ENCODE measurements at places on chromosomes 4 and X.

- DNase-seq, result no peak
Measured at GRCh38 chr4:92433272-92433758, 129.5 kb downstream of the GRID2 start.

DNA sequence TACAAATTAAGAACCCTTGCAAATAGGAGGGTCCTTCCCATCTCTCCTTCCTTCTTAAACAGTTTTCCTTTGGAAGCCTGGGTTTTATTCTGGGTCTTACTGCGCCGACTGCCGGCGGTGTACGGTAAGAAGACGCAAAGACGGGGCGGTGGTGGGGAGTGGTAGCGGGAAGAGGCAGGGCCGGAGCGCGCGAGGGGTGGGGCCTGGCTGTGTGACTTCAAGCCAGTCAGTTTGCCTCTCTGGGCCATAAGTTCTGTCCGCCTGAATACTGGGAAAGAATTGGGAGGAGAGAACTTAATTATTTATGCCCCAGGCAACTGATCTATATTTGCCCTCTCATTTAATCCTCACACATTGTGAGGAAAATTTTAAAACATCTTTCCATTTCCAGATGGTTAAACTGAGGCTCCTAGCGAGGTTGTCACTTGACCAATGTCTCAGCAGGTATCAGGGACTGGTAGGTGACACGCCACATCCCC is 726 bp upstream of the KANTR start:
- DNase-seq, result peak; percentile 51

GRCh38 chrX:153347530-153347929 is 13.6 kb downstream of the ZNF275 start:
- DNase-seq, result no peak

GRCh38 chr4:19693936-19694570 is 557.7 kb upstream of the SLIT2 start:
- no peak for DNase-seq

DNA sequence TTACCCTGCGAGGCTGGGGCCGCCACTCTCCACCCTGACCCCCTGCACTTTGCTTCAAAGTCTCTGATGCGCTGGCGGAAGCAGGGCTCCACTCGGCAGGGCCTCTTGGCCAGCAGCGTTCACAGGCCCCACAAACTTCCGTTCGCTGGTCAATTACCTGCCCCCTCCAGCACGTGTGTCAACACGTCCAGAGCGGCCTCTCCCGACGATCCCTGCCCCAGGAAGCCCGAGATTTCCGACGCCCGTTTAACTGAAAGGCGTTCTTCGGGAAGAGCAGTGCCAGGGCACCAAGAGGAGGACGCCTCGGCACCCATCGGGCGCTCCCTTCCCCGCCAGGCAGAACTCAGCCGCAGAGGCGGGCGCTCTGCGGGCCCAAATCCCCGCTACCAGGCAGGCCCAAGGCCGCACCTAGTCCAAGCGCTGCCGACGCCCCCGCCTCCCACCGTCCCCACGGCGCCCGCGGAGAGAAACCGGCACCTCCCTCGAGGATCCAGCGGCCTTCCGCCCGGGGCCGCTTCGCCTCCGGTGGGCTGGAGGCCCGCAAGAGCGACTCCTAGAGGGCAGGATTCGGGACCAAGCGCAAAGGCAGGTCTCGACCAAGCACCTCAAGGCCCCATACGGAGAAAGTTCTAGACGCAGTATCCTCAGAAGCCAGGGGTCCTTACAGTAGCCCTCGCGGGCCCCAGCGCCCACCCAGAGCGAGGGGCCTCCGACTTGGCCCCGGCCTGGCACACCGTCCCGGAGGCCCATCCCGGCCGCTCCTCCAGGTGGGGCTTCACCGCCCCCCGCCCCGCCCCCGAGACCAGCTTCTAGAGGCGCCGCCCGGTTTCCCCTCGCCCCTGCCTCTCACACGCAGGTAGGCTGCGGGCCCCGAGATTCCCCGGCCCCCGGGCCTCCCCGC is 586 bp downstream of the BCAP31 start:
- DNase-seq, result peak; percentile 61

DNA sequence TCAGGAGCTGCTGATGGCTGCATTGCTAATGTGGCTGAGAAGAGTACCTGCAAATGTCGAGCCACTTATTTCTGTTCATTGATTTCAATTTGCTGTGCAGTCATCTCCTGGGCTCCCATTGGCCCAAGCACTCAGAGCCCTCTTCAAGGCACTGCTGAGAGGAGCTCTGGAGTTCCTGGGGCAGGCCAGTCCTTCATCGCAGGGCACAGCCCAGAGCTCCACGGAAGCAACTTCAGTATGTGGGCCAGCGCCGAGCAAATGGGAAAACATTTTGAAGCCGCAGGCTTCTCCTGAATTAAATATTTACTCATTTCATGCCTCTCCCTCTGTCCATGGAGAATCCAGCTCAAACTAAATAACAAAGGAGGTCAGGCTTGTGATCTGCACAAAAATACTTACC is 383.3 kb downstream of the BCOR start:
- no peak for DNase-seq

- no peak for DNase-seq
Measured at GRCh38 chrX:64894454-64895038, 81.7 kb downstream of the ZC4H2 start.

- DNase-seq, result no peak
Measured at GRCh38 chrX:21004835-21005234, 369.4 kb upstream of the CNKSR2 start.

DNA sequence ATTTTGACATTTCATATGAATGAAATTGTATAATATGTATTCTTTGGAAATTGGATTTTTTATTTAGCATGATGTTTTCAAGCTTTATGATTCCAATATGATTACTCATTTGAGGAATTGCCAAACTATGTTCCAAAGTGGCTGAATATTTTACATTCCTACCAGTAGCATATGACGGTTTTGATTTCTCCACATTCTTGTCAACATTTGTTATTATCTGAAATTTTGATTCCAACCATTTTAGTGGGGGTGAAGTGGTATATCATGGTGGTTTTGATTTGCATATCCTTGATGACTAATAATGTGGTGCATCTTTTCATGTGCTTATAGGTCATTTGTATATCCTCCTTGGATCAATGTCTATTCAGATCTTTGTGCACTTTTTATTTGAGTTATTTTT is 2.6 kb upstream of the BEX1 start:
- DNase-seq, result no peak

DNA sequence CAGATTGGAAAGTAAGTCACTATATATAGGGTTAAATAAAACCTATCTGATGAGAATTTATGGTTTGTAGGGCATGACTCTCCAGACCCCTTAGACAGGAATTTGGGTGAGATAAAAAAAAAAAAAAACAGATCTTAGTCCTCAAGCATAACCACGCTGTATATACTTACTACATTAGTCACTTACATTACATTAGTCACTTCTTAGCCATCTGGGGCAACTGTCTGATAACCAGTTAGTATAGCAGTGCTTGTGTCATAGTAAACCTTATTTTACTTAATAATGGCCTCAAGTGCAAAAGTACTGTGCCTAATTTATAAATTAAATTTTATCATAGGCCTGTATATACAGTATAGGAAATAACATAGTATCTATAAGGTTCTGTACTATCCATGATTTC is 60.2 kb upstream of the RPS6KA6 start:
- DNase-seq, result no peak

- no peak for DNase-seq
Measured at GRCh38 chr4:182289809-182290208, 46.6 kb downstream of the TENM3 start.

GRCh38 chr4:151105454-151106032 is 6.1 kb downstream of the RPS3A start:
- no peak for DNase-seq

GRCh38 chr4:183986971-183987946 is 82.2 kb downstream of the STOX2 start:
- no peak for DNase-seq

DNA sequence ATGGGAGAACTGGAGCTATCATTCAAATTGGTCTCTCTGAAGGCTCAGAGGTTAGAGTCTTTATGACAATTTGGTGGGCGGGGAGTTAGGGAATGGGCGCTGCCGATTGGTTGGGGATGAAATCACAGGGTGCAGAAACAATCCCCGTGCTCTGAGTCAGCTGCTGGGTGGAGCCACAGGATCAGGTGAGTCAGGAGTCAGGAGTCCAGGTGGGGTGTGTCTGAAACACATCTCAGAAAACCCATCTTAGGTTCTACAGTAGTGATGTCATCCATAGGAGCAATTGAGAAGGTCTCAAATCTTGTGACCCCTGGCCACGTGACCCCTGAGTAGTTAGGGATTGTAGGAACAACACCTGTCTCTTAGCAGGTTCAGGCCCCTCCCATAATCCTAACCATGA is 41.6 kb upstream of the TLR3 start:
- no peak for DNase-seq

DNA sequence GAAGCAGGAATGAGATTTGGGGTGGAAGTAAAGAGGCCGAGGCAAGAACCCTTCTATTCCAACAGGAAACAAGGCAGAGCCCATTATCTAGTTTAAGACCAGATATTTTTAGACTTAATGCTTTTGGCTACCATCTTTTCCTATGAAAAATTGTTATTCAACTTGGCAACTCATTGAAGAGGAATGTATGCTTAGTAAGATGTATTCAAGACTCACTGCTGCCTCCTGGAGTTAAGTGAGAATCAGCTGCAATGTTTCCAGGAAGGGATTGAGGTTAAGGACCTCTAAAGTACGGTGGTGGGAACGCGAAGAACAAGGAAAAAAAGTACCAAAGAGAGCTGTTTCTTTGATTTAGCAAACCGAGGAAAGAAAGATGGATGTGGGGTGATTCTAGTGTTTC is 89.1 kb downstream of the RAPGEF2 start:
- DNase-seq, result peak; percentile 80

- no peak for DNase-seq
Measured at GRCh38 chr4:106795326-106795725, 240.8 kb downstream of the DKK2 start.

DNA sequence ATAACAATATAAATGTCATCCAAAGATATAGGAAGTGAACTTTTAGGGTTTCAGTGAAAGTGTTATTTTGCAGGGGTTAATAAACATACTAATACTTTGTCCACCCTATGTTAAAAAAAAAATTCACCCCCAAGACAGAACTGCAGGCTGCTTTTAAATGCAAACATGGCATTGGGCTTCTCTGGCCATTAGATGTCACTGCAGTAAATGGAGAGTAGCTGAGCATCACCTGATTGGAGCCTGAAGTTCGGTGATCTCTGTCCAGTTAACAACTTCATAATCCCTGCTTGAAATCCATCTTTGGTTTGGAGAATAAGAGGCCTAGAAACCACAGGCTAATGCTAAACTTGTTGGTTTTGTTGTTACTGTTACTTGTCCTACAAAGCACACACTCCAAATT is 18.7 kb downstream of the SLC25A43 start:
- DNase-seq, result no peak

- no peak for DNase-seq
Measured at GRCh38 chrX:39519030-39519488, 578.7 kb downstream of the BCOR start.

DNA sequence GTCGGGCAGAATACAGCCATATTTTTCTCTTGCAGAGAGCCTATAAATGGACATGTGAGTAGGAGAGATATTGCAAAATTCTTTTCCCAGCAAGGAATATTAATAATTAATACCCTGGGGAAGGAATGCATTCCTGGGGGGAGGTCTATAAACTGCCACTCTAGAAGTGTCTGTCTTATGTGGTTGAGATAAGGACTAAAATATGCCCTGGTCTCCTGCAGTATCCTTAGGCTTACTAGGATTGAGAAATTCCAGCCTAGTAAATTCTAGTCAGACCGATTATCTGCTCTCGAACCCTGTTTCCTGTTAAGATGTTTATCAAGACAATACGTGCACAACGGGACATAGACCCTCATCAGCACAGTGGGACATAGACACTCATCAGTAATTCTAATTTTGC is 872.6 kb downstream of the FSTL5 start:
- no peak for DNase-seq

DNA sequence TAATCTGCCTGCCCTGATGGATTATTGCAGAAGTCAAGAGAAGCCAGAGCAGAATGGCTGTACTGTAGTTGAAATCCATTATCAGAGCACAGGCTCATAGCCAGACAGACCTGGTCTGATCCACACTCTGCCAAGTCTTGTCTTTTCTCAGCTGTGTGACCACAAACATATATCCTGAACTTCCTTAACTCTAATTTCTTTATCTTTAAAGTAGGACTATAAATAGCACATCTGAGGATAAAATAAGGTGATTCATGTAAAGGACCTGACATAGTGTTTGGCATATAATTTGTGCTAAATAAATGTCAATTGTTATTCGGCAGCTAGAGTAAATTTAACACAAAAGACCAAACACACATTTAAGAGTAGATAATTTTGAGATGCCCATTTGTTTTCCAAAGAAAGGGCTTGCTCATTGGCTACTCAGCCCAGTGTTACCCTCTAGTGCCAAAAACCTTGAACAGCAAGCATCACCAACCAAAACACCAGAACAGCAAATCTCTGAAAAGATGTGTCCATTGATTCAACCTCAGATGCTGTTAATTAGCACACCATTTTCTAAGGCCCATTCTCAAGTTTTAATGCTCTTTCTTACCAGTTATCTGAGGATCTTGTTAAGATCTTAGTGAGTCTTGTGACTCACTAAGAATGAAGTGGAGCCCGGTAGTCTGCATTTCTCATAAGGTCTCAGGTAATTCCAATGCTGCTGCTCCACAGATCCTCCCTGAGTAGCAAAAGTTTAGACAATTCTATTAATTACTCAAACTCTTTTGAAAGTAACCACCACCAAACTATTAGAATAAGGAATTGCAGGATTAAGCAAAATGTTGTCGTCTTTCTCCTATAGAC is 108.8 kb downstream of the HHIP start:
- no peak for DNase-seq

- no peak for DNase-seq
Measured at GRCh38 chr4:142846729-142847596, 862 bp upstream of the INPP4B start.

- no peak for DNase-seq
Measured at GRCh38 chr4:8765084-8765483, 106.6 kb downstream of the HMX1 start.

- peak; percentile 29 for DNase-seq
Measured at GRCh38 chr4:68175562-68176155, 46.0 kb upstream of the TMPRSS11F start.

DNA sequence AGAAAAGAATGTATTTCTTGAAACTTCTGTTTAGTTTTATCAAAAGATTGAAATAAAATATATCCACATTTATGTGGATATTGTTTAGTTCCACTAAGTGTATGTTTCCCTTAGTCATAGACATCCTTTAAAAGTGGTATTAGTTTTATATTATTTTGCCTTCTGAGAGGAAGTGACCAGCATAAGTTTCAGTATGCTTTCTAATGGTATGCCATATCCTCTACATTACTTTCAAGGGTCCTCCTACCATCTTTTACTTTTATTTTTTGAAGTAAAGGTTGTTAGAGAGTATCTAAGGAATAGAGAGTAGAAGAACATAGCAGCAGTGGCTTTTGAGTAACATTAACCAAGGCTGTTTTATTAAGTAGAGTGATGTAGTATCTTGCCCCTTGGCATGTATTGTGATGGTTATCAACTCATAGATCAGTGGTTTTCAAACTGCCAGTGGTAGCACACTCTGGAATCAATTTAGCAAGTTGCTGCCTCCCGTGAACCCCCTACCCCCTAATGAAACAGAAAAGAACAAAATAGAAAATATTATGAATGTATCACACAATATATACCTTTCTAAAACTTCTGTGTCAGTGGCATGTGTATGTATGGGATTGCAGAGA is 44.8 kb downstream of the RBPJ start:
- no peak for DNase-seq

GRCh38 chr4:94032754-94033153 is 174.9 kb upstream of the SMARCAD1 start:
- no peak for DNase-seq

GRCh38 chr4:184413261-184414046 is 60.9 kb downstream of the IRF2 start:
- DNase-seq, result peak; percentile 68
